ENCODE measurements at places on chromosomes 1 and 21.

DNA sequence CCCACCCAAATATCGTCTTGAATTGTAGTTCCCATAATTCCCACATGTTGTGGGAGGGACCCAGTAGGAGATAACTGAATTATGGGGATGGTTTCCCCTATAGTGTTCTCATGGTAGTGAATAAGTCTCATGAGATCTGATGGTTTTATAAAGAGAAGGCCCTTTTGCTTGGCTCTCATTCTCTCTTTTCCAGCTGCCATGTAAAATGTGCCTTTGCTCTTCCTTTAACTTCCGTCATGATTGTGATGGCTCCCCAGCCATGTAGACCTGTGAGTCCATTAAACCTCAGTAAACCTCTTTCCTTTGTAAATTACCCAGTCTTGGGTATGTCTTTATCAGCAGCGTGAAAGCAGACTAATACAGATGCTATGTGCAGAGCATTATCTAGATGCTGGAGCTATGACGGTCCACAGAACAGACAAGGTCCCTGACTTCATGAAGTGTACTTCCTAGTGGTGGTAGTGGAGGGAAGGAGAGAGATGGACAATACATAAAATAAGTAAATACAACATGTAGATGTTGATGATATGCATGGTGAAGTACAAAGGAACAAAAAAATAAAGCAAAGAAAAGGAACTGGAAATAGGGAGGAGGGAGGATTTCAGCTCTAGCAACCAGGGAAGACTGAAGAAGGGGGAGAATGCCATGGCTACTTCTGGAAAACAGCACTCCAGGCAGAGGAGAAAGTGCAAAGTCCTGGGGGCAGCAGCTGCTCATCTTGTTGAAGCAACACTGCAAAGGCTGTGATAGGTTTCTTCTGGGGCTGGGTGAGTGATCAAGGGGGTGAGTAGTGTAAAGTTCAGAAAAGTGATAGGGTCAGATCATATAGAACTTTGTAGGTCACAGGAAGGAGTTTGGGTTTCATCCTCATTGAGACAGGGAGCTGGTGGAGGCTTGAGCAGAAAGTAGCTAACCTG, 6.8 kb upstream of the RCAN1 start:
- no peak for DNase-seq

DNA sequence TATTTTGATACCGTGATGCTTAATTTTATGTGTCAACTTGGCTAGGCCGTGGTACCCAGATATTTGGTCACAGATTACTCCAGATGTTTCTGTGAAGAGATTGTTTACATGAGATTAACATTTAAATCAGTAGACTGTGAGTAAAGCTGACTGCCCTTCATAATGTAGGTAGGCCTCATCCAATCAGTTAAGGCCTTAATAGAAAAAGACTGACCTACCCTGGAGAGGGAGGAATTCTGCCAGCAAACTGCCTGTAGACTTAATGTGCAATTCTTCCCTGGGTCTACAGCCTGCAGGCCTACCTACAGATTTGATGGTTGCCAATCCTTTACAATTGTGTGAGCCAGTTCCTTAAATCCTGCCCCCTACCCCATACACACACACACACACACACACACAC, 4.3 kb downstream of the SETSIP start:
- DNase-seq = no peak

GRCh38 chr1:205842229-205842628, 7.7 kb downstream of the PM20D1 start:
- no peak for DNase-seq

- DNase-seq = no peak
Observed at GRCh38 chr1:60745484-60745883, 336.9 kb upstream of the NFIA start.

- no peak for DNase-seq
Observed at GRCh38 chr1:20076223-20076622, 6.2 kb downstream of the PLA2G5 start.

DNA sequence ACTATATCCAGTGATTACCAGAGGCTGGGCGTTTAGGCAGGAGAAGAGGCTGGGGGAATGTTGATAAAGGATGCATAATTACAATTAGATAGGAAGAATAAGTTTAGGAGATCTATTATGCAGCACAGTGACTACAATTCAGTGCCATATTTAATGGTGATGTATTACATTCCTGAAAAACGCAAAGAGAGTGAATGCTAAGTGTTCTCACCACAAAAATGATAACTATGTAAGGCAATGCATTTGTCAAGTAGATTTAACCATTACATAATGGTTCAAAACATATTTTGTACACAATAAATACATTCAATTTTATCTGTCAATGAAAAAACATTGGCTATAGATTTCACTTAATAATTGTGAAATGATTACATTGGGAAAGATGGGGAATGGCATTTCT, 548.9 kb downstream of the NUF2 start:
- no peak for DNase-seq

- DNase-seq = no peak
Observed at GRCh38 chr1:64388336-64388735, 81.6 kb upstream of the CACHD1 start.

- no peak for DNase-seq
Observed at GRCh38 chr1:155981266-155982088, 3.1 kb upstream of the ARHGEF2 start.

DNA sequence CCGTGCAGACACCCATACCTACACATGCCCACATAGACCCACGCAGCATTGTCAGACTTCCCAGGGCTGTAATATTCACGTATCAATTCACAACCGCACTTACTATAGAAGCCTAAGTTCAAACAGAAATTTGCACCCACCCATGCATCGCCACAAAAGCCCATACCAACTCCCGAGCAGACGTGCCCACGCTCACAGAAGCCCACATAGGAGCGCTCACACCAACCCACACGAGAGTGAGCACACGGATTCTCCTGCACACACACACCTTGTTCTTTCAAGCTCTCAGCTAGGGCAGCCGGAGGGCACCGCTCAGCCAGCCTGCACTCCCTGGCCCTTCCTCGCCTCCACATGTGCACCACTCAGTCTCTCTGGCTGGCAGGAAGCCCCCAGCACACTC, 4.6 kb downstream of the MFAP2 start:
- DNase-seq = no peak

- DNase-seq = no peak
Observed at GRCh38 chr1:201750934-201751333, 78.0 kb upstream of the IPO9 start.

- DNase-seq = no peak
Observed at GRCh38 chr1:159188375-159188788, 16.3 kb upstream of the ACKR1 start.

- no peak for DNase-seq
Observed at GRCh38 chr1:74623716-74624115, 49.9 kb downstream of the ERICH3 start.

DNA sequence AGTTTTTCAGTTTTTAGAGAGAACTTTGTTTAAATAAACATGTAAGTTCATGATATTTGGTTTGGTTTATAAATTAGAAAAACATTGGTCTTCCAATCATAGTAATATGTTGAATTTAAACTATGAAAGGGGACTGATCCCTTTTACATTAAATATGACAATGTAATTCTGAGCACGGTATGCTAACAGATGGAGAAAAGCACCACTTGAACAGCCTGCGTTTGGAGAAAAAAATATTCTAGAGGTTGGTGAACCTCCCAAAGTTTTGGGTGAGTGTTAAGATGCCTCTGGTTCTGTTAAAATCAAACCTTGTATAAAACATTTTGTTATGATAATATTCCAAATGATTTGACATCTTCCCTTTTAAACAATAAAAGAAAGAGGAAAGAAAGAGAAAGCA, 123.9 kb downstream of the SDCCAG8 start:
- DNase-seq = no peak

DNA sequence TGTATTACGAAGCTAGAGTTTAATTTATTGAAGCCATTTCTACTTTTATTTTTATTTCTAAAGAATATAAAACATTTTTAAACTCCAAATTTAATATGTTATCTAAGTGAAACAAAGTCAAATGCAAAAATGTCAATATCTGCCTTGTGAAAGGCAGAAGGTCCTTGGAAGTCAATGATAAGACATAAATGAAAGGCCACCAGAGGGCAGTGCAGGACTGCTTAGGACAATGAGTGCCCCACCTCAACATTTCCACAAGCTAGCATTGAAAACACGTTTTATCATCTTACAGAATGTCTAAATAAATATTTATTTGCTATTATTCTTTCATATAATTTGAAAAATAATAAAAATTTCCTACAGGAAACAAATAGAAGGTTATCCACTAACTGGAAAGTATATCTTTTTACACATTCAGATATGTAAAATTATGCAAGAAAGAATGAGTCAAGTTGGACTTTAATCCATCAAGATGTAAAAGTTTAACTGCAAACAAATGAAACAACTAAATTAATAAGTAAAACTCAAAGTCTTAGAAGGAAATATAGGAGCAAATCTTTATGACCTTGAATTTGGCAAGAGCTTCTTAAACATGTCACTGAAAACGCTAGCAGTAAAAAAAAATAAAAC, 140.1 kb upstream of the FMN2 start:
- DNase-seq = peak; percentile 35
